Large intestine (tissue), 12 donors: ENCODE measurements at places on chromosomes 1 and 21.

DNA sequence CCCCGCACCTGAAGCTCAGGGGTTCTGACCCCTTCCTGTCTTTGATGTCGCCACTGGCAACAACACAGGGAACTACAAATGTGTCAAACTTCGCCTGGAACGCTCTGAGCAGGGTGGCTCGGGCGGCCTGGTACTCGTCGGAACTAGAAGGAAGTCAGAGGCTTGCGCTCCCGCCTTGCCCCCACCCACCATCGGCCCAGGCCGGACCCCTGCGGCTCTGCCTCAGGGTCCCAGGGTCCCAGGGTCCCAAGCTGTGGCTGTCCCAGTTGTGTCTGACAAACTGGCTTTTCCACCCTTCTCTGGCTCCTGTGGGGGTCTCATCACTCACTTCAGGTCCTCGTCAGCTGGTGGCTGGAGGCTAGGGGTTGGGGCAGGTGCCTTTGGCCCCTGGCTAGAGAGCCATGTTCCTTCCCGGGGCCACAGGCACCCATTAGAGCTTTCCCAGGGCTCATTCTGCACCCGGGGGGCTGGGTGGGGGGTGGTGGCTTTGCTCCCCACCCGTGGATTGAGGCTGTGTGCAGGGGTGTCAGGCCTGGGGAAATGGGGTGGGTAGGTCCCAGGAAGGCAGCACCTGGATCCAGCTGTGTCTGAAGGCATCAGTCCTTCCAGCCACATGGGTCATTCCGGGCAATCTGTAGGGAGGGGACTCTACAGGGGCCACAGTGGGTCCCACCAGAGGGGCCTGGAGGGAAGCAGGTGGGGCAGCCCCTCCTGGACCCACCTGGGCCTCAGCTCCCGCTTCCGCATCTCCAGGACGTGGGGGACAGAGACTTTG is 8.0 kb upstream of the TMEM52 start:
- DNase-seq, result no peak

- no peak for DNase-seq
Measured at GRCh38 chr21:44903689-44904088, 17.0 kb downstream of the ITGB2 start.

GRCh38 chr1:172283766-172284165 is 136.7 kb upstream of the C1orf105 start:
- DNase-seq, result no peak

DNA sequence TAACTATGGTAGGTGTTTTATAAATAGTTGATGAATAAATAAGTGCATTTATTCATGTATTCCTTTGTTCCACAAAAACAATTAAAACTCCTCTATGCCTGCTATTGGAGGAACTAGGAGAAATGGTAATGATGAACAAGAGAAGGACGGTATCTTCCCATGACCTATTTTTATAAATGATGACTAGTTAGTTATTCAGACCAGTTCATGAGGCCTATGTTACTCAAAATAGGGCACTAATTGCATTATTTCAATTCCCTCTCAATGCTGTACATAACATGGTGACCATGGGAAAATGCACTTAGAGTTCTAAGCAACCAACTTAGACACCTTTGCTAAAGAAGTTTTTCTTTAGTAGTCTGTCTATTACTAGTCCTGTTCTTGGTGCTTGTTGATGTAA is 53.1 kb downstream of the XCL1 start:
- no peak for DNase-seq

GRCh38 chr1:75797606-75798216 is 1.0 kb downstream of the MSH4 start:
- DNase-seq, result no peak

GRCh38 chr1:168236836-168237611 is 11.2 kb downstream of the SFT2D2 start:
- DNase-seq, result no peak

DNA sequence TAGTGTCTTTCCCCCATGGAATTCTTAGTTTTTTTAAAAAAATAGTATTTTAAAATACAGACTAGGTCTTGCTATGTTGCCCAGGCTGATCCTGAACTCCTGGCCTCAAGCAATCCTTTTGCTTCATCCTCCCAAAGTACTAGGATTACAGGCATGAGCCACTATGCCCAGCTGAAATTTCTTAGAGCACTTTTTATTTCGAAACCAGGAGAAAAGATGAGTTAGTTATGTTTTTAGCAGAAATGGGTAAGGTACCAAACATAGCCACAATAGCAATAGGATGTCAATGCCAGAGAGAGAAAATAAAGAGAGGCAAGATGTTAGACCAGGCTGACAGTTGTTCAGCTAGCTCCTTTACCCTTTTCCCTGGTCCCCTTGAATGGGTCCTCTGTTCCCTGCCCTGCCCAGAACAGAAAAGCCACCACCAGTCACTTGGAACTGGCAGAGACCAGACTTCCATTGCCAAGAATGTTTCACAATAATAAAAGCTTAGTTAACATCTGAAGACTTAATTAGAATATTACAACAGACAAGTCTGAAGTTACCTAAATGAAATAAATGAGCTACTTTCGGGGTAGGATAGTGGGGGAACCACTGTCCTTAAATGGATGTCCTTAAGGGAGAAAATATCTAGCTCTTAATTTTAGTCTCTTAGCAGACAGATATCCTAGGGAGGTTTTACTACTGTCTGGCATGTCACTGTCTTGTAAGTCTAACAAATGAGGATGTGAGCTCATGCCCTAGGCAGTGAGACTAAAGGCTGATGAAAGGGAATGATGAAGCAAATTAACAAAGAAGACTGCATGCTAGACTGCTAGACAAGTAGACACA is 54.3 kb downstream of the ABL2 start:
- DNase-seq, result no peak

GRCh38 chr1:100265562-100265930 is 470 bp upstream of the RTCA start:
- DNase-seq, result no peak
